ENCODE measurements at places on chromosomes 13 and 19. TPM values are rescaled to one million over a fixed set of nuclear protein-coding genes. Genes with fewer than 3 reads are reported as not detected.
A peak's percentile ranks its signal among the peaks of the same experiment; 100 is the strongest.

Gene ERICH6B
- total RNA-seq, result not detected

Gene CEACAM4
- not detected for total RNA-seq

Gene ICAM5
- 3.6 TPM for total RNA-seq

DNA sequence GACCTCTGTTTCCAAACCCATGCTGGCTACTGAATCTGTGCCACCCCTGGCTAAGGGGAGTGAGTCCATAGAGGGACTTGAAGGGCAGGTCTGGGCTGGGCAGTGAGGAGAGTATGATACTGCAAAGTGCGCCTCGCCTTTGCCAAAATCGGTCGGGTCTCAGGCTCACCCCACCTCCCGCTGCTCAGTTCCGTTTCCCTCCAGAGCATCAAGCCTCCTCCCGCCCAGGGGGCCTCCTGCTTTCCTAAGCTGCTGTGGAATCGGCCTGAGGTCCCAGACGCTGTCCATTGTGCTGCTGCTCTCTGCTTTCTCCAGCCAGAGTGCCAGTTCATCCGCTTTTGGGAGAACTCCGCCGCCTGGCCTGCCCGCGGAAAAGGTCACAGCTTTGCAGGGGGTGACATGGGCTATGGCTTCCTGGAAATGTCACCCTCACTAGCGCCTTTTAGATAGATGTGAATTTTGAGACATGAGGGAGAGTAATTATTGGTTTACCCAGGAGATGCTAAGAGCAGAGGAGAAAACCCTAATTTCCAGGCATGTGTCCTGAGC is 1418.4 kb downstream of the UQCRFS1 start:
- peak; percentile 28 for DNase-seq

GRCh38 chr19:39423258-39424086 is 11.0 kb downstream of the PLEKHG2 start:
- no peak for DNase-seq

DNA sequence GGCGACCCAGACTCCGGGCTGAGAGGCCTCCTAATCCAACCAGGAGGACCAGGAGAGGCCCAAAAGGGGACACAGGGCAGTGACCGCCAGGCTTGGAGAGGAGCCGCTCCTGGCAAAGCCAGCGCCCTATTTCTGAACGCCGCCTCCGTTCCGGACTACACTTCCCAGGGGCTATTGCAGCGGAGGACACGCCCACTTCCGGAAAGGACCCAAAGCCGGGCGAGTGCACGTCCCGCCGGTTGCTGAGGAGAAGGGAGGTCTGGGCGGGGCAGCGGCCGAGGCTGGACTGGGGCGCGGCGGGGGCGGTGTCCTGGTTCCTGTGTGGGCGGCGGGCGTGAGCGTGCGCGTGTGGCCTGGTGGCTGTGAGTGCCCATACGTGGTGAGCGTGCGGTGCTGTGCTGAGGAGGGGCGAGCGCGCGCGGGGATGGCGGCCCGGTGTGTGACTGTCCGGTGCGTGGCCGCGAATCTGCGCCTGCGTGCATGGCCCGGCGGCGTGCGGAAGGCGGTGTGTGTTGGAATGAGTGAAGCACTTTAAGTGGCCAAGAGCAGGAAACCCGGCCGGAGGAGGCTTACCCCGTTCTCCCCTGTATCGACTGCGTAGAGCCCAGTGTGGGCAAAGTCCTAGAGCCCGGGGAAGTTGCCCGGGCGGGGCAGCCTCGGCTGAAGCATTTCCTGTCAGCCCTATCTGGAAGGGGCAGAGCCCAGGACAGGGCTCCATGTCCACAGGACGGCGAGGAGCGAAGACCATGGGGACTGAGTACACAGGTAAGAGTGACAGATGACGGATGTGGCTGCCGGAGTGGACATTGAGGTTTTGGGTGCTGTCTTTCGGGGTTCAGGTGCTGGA is at the start of gene ZNF470:
ZNF470 (plus strand) TSS at position 195 of the 847 bp plus-strand sequence. CDS start 2,844 bp downstream, outside the sequence.
- peak; percentile 94 for DNase-seq

Measured in glutamatergic neuron (in vitro differentiated cells).